ENCODE measurements at places on chromosomes 1 and 21.

DNA sequence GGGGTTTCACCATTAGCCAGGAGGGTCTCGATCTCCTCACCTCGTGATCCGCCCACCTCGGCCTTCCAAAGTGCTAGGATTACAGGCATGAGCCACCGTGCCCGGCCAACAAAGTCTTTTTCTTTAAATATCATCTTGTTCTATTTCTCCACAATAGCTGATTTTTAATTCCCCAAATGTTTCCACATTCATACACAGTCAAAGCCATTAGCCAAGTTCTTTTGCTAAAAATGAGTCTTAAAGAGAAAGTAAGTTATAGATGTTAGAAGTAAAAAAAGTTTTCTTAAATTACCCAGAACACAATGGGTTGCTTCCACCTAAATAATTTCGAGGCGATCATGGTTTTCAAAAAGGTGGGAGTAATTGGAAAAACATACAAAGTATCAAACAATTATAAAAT is 30.6 kb downstream of the C2CD2 start:
- no peak for DNase-seq

DNA sequence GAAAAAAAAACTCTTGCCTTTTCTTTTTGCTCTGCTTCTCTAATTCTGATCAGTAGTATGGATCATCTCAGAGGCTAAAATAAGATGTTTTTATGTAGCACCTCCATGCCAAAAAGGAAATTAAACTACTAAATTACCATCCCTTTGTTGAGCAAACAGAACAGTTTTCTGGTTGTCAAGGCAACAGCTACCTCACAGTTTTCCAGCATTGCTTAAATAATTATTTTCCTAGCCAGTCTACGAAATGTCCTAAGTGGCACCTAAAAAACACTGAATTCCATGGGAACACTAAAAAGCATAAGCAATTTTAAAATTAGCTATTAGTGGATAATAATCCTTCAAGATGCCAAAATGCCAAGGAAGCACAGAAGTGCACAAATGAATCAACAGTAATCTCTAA is 61.7 kb downstream of the ARID4B start:
- peak; percentile 27 for DNase-seq

DNA sequence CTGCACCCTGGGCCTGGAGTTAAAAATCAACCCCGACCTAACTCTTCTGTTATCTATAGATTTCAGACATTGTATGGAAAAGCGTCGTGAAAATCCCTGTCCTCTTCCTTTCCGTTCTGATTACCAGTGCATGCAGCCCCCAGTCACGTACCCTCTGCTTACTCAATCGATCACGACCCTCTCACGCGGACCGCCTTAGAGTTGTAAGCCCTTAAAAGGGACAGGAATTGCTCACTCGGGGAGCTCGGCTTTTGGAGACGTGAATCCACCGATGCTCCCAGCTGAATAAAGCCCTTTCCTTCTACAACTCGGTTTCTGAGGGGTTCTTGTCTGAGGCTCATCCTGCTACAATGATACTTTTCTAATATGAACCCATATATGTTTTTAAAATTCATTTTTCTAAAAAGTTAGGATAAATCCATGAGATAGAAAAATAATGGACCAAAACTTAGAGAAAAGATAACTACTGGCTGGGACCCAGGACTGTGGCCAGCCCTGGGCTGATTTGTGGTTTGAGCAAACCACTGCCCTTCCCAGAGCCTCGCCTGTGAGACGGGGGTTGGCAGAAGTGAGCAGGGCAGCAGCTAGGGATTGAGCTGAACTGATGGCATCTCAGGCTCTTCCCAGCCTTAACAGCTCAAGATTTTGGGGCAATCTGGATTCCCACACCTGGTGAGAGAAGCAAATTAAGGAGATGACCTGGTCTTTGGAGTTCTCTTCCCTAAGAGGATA is 5.0 kb downstream of the UQCRHL start:
- DNase-seq, result no peak

DNA sequence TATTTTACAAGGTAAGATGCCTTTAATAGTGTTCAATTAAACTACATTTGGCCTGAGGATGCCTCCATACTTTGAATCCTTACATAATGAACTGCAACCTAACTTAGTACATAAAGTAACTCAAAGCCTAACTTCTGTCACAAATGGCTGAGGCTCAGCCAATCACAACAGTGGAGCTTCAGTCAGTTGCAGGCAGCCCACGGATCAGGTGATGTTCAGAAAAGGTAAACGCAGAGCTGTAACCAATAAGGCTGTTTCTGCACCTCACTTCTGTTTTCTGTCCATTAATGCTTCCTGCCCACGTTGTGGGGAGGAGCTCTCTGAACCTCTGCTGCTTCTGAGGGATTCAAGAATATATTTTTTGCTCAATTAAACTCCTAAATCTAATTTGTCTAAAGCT is 94.8 kb upstream of the KIAA0040 start:
- peak; percentile 30 for DNase-seq

DNA sequence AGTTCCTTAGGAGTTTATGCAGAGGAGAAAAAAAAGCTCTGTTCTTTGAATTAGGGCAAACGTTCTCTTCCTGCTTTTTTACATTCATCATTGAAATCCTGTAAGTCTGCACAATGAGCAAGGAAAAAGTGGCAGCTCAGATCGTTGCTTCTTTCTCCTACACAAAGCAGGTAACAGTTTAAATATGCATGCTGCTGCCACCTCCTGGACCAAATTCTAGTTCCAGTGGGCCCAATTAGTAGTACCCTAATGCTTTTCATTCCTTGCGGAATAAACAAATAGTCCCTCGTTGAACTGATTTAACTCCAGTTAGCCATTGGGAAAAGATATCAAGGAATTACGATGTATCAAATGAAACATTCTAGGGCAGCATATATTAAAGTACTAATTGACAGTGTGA is 20.1 kb downstream of the YTHDF2 start:
- peak; percentile 70 for DNase-seq

DNA sequence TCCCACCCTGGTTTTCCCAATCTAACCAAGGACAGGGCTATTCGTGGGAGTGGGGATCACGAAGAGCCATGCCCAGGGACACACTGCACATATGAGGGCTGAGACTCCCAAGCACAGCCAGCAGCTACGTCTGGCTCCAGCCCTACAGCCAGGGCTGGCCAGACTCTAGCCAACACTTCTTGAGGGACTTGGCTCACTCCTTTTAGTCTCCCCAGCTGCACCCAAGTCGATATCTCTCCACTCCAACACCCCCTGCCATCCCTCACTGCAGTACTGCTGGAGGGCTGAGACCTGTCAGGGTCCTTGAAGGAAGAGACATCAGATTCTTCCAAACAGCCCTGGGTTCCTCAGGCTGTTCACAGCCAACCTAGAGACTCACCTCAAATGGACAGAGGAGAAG is 62.6 kb downstream of the CD46 start:
- no peak for DNase-seq

DNA sequence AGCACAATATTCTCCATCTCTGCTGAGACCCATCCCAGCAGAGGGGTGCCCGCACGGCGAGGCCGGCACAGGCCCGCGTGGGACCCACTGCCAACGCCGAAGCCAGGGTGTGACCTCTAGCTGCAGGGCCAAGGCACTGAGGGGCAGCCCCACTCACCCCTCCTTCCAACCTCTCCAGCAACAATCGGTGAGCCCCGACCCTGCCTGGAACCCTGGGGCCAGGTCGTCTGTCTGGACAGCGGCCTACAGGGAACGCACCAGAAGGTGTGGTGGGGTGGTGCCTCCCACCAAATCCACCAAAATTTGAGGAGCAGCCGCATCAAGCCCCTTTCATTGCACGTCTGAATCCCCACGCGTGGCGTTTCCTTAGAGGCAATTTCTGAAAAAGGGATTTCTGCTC is 63.0 kb upstream of the ADARB1 start:
- DNase-seq, result no peak

DNA sequence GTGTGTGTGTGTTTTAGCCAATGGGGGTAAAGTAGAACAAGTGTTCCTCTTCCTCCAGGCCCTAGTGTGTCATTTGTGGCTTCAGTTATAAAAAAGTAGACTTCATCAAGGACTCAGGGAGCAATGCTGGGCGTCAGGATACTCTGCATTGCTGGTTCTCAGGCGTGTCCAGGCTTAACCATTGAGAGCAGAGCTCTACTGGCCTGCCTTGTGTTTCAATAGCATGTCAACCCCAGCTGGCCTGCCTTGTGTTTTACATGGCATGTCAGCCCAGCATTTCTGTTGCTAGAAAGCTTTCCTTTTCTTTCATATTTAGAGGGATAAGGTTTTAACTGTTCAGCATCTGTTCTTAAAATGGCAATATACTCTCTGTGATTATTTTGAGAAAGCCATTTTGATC is 117.6 kb upstream of the TMPRSS15 start:
- DNase-seq, result no peak

GRCh38 chr1:205067031-205067430 is 17.2 kb downstream of the TMEM81 start:
- DNase-seq, result no peak

DNA sequence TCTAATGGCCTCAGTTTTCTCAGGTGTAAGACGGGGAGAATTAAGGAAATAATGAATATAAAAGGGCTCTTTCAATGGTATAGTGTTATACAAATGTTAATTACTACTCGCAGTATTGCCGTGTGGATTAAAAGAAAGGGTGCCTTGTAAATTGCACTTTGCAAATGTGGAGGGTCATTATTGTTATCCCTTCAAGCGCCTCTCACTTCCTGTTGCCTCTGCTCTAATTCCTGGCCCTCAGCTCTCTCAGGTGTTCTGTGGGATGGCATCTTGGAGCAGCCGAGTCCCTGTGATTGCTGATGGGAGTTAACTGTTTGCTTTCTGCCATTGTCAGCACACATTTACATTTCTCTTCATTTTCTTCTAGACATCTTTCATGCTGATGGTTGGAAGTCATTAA is 7.1 kb upstream of the S100A11 start:
- peak; percentile 75 for DNase-seq

- no peak for DNase-seq
Observed at GRCh38 chr1:38745476-38746401, 113.8 kb downstream of the RRAGC start.

DNA sequence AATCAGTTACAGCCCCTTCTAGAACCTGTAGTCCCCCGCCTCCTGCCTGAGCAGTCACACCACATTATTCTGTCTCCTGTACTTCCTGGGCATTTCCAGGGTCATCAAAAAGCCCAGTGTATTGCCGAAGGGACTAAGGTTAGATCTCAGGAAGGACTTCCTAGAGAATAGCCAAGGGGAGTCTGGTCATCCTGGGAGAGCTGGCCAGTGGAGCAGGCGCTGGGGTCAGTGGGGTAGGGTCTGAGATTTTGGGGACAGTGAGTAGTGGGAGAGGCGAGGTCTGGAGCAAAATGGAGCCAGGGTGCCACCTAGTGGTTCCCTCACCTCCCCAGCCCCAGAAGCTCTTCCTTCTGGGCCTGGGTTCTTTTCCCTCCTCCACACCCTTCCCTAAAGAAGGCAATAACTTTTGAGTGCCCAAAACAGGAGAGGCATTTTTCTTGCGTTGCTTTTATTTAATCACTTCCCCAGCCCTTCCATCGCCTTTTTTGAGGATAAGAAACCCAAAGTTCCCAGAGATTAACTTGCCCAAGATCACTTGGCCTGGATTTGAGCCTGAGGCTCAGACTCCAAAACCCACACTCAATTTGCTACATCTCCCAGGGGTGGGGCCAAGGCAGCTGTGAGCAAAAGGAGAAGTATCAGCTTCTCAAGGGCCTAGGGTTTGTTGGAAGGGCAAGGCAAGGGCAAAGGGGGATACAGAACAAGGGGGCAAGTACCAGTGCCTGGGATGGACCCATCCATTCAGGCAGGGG is 7.3 kb upstream of the PMVK start:
- peak; percentile 79 for DNase-seq

DNA sequence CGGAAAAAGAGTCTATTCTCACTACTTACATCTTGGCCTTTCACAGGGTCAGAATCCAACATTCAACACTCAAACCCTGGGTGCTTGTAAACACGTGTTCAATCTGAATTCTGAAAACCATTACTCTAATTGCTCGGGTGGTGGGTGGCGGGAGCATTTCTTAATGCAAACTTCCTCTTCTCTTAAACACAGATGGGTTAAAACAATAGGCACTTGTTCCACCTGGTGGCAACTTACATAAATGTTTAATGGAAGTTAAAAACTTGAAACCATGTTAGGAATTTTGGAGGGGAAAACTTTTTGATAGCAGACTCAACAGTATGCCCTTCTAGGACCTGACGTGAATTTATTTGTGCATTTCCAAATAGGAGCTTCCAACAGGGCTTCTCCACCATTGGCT is 23.4 kb upstream of the TDRD10 start:
- DNase-seq, result peak; percentile 52

- DNase-seq, result no peak
Observed at GRCh38 chr1:195576641-195577040, 1031.6 kb downstream of the KCNT2 start.

DNA sequence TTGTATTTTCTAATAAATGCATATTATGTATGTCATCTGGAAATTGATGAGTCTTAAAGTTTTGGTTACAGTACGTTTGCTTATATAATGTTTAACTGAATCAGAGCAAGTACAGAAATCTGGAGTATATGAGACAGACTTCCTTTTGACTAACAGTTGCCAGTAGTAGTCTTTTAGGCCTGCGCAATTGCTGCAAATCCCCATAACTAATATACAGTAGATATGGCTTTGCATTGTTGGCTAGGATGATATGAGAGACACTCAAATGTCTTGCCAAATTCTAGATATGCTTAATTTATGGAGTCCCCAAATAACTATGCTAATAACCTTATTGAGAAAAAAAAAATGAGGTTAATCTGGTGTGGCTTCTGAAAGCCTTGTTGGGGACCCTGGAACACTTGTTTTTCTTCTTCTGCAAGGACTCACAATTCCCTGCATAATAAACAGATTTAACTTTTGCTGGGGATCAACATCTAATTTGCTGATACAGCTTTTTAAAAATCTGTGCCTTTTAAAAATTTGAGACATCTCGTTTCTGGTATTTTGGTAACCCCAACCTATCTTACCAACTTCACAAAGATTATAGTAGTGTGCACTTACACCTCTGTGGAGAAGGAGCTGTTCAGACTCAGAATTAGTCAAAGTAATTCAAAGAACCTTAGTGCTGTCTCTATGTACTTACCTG is 22.9 kb downstream of the EXO1 start:
- no peak for DNase-seq

- no peak for DNase-seq
Observed at GRCh38 chr1:11525516-11525915, 46.6 kb downstream of the DISP3 start.

GRCh38 chr1:198969981-198970380 is 331.1 kb downstream of the PTPRC start:
- DNase-seq, result no peak

DNA sequence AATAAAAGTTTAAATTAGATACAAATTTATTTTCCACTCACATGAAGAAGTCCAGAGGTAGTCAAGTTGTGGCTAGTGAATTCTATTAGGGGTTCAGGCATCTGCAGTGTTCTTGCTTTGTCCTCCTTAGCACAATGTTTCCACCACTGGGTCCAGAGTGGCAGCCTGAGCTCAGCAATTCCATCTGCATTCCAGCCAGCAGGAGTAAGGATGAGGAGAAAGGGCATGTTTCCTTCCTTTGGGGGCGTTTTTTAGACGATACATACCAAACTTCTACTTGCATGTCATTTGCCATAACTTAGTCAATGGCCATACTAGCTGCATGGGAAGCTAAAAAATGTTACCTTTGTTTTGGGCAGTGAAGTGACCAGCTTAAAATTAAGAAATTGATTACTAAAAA is 98.5 kb upstream of the VANGL1 start:
- DNase-seq, result peak; percentile 42

- DNase-seq, result no peak
Observed at GRCh38 chr1:36651176-36651910, 168.6 kb upstream of the CSF3R start.

GRCh38 chr1:44460107-44460882 is 55.2 kb downstream of the RNF220 start:
- DNase-seq, result no peak

Measured in GM23338 (cell line).